ENCODE measurements at places on chromosomes 12 and 14.

DNA sequence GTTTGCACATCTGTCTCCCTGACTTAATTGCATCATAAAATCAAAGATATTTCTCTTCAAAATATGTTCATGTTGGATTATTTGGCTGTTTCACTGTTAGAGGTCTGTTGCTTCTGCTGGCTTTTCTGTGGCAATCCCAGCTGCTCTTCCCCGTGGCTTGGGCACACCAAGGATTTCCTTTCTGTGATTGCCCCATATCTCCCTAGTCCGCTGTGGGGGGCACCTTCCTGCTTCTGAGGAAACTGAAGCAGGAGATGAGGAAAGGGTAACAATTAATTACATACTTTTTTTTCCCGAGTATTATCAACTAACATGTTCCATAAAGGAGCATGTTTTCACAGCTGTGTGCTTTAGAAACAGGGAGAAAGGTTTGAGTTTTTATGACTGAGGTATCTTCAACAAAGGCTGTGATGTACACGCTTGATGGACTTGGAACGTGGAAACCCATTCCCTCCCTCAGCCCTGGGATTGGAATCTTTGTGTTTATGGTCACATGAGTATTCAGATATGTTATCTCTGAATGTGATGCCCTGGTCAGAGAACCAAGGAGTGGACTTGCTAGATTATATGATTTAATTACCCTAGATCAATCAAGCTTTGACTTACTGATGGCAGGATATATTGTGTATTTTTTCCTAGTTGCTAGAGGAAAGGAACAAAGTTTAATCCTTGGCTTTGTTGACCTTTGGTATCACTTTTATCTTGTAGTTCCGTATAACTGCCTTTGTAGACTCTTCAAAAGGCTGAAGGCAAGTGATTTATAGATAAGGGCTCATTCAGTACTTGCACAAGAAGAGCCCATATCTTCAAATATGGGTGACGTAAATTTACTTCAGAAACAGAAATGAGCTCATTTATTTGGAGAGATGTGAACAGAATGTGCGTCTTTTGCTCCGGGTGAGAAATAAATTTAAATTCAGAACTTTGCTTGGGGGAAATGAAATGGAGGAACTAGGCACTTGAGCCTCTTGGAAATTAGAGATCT lies 46.7 kb downstream of the BORCS5 start:
- DNase-seq: no peak

- DNase-seq: no peak
Observed at GRCh38 chr12:25438638-25439037, 114.4 kb downstream of the LMNTD1 start.

GRCh38 chr12:9049520-9050133 lies 60.3 kb downstream of the KLRG1 start:
- DNase-seq: no peak

GRCh38 chr12:62332598-62332997 lies 72.4 kb downstream of the USP15 start:
- no peak for DNase-seq

DNA sequence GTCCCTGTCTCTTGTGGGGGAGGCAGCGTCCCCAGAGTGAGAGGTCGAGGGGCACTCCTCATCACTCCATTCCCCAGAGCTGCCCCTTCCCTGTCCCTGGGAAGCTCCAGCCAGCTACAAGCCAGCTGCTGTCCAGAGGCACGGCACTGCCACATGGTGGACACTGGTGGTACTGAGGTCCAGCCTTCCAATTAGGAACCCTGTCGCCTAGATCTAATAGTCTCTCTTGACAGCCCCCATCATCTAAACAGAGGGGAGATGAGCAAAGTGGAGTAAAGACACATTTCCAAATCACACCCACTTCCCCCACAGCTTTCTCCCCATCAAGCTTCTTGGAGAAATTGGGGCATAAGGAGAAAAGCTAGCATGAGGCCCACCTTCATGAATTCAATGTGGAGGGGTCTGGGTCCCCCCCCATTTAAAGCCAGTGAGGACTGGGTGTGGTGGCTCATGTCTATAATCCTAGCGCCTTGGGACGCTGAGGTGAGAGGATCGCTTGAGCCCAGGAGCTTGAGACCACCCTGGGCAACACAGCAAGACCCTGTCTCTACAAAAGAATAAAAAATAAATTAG lies 2.1 kb upstream of the INHBE start:
- DNase-seq: peak; percentile 17

DNA sequence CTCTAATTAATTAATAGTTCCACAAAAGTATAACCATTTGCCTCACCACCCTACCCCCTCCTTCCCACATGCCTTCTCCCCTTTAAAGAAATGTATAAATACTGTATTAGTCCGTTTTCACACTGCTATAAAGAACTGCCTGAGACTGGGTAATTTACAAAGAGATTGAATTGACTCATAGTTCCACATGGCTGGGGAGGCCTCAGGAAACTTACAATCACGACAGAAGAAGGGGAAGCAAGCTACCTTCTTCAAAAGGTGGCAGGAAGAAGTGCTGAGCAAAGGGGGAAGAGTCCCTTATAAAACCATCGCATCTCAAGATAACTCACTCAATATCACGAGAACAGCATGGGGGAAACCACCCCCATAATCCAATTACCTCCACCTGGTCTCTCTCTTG lies 8.2 kb upstream of the RESF1 start:
- DNase-seq: no peak

GRCh38 chr14:73738518-73739173 lies 24.5 kb upstream of the PNMA1 start:
- no peak for DNase-seq

GRCh38 chr14:80047761-80048160 lies 163.5 kb downstream of the DIO2 start:
- no peak for DNase-seq

DNA sequence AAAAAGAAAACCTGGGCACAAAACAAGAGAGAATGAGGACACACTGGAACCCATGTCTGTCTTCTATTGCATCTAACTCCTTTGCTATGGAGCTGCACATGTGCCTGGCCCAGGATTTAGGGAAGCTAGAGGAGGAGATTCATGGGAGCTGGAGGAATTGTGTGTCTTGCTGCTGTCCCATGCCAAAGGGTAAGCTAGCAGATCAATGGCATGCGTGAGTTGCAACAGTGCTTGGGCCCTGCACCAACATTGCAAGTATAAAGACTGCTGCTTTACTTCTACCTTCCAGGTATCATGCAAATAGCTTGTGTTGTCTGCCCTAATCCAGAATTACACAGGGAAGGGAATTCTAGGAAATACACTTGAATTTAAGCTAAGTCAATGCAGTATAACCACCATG lies 196.4 kb upstream of the IGF1 start:
- DNase-seq: no peak

- no peak for DNase-seq
Observed at GRCh38 chr12:104138797-104139152, 765 bp upstream of the NFYB start.

Data from stimulated activated naive CD4-positive, alpha-beta T cell treated with Interleukin-2 at 50 U/mL for 16 hours (primary cell).